ENCODE measurements at places on chromosomes 6 and 20.

- DNase-seq, result no peak
These were observed 140.9 kb downstream of the THBS2 start for GRCh38 chr6:169112483-169113320.

DNA sequence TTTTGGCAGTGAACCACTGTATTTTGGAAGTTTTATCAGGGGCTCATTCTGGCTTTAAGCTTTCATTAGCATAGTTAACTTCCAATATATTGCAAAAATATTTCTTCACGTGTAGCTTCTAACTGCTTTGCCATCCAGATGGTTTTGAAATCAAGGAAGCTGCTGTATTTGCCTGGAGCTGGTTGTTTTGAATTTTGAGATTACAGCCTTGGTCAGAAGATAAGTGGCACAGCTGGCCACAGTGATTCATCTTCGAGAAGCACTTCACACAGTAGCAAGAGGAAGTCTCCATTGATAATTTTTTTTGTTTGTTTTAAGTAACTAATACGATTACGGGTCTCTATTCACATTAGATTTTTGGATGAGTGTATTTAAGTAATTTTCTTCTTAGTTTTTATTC, 3.8 kb downstream of the APCDD1L start:
- DNase-seq, result no peak

DNA sequence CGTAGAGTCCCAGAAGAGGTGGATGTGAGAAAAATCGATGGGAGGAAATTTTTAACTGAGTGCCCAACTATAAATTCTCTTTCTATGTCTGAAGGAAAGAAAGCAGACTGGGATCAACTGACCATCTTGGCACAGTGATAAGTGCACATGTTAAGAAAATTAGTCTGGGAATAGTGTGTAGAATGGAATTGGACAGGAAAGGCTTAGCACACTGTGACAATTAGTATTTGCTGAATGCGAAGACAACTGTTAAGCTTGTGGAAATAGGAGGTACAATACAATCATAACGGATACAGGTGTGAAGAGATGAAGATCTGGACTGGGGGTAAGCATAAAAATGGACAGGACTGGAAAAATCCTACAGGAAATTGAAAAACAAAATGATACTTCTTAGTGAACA, 114.3 kb downstream of the FAM50B start:
- no peak for DNase-seq

- DNase-seq, result no peak
These were observed 288.5 kb upstream of the STXBP5 start for GRCh38 chr6:146915671-146916127.

DNA sequence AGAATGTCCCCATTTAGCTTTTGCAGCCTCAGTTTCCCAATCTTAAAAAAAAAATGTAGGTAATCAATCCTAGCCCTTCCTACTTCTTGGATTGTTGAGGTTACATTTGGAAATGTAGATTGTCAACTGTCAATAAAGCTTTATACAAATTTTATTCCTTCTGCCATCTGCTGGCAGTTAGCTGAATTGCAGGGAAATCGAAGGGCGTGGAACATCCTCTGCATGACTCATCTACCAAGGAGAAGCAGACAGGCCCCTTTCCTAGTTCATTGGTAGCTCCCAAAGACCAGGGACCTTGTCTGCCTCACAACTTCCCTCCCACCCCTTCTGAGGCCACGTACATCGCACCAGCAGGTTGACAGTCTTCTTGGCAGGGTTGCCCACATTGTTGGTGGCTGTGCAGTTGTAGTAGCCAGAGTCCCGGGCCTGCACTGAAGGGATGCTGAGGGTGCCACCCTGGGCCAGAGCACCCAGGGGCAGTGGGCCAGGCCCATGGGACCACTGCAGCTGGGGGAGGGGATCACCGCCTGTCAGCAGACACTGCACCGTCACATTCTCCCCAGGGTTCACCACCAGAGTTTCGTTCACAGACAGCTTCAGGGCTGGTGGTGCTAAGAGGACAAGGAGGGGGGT, 43.6 kb downstream of the MDGA1 start:
- DNase-seq, result no peak

GRCh38 chr20:36298795-36299339, 7.3 kb upstream of the DLGAP4 start:
- no peak for DNase-seq

DNA sequence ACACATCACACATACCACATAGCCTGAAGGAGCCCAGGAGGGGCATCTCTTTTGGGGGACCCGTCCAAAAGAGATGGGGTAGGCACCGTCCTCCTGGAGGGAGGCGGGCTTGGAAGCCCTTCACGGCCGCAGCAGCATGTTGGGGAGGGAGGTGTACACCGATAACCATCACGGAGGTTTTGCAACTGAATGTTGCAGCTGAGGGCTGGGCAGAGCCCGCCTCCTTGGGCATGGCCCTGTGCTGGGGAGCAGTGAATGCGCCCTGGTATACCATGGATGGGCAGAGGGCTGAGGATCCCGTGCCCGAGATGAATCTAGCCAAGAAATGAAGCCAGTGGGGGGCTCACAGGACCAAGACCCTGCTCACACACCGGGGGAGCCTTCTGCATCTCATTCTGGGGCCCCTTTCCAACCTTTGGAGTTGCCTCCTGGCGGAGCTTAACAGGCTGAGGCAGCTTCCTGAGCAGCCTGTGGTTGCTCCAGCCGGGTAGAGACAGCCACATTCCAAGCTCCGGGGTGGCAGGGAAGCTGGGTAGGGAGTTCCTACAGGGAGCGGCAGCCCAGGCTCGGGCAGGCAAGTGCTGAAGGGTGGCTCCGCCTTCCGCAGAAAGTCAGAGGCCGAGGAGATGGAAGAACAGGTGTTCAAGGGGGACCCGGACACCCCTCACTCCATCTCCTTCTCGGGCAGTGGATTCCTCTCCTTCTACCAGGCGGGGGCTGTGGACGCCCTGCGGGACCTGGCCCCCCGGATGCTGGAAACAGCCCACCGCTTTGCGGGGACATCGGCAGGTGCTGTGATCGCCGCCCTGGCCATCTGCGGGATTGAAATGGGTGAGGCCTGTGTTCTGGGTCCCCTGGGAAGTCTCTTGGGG, at the start of gene PNPLA1:
PNPLA1 (plus strand) TSS at position 227 of the 872 bp plus-strand sequence; CDS start at position 627, 400 bp downstream.
- no peak for DNase-seq

DNA sequence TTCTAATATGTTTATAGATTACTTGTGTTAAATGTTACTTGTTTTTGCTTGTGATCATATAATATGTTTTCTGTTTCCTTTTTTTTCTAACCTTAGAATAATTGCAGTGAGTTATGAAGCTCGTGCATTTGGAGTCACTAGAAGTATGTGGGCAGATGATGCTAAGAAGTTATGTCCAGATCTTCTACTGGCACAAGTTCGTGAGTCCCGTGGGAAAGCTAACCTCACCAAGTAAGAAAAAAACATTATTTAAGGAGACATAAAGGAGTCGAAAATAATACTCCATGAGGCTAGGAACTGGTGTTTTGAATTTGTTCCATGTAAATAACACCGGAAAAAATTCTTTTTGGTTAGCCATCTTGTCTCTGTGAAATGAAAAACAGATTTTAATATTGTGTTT, 6.9 kb downstream of the POLH start:
- DNase-seq, result no peak
